ENCODE measurements at places on chromosomes 1 and 21.
A peak's percentile ranks its signal among the peaks of the same experiment; 100 is the strongest.

GRCh38 chr1:110288111-110288510 lies 51.1 kb upstream of the RBM15 start:
- DNase-seq: no peak

- DNase-seq: no peak
These were observed 65.0 kb upstream of the RNPC3 start for GRCh38 chr1:103460511-103460910.

DNA sequence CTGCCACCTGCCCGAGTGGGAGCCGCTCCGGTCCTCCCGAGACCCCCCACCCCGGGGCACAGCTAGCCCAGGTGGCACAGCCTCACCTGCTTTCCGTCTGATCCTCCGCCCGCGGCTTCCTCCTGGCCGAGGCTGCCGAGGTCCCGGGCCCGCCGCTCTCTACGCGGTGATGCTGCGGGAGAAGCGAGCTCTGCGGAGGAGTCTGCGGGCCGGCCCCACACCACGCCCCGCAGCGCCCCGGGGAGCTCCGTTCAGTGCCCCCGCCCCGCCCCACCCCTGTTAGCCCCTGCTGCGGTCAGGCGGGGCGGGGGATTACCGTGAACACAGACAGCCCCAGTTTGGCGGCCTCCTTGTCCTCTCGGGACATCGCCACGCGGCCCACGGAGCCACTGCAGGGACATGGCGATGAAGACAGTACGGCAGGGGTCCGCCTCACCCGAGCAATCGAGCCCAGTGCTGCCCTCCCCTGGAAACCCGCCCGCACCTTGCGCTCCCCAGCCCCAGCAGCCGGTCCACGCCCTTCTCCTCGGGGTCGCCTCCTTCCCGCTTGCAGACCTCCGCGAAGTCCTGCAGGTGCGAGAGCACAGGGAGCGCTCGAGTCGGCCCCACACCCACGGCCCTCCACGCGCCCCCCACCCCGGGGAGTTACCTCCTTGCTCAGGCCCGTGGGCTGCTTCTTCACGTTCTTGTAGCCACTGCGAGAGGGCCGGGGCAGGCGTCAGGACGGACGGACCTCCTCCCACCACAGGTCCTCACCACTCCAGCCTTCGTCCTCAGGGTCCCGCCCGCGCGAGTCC lies 933 bp downstream of the C1orf35 start:
- peak; percentile 62 for DNase-seq

- DNase-seq: no peak
These were observed 21.6 kb upstream of the RCOR3 start for GRCh38 chr1:211237579-211237978.

- DNase-seq: no peak
These were observed 39.8 kb downstream of the SLC37A1 start for GRCh38 chr21:42553435-42553834.

DNA sequence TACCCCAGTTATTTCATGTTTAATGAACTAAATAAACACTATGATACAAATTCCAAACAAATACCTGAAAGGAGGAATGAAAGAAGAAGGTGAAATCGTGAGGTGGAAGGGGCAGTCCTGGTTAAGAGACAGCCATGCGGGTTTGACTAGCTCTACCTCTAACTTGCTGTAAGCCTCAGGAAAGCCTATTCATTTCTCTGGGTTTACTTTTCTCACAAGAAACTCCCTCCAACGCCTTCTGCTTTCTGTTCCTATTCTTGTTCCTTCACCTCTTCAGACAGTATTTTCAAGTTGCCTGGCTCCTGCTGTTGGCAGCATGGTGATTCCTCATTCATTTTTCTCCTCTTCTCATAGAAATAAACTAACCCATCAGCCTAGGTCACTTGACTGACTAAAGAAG lies 92.4 kb downstream of the NTPCR start:
- DNase-seq: no peak

DNA sequence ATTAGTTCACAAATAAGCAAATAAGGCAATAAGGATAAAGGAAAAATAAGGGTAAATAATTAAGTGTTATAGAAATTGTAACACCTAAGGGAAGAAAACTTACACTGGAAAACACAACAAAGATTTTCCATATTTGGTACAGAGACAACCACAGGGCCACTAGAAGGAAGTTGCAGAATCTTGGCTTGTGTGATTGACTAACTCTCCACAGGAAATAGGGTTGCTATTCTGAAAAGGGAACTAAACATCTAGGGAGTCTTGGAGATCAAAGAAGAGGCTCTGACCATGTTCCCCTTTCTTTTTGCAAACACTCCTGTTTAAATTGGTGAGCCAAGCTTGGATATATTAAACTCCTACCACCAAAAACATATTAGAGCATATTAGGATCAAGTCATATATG lies 59.1 kb downstream of the APCS start:
- no peak for DNase-seq

DNA sequence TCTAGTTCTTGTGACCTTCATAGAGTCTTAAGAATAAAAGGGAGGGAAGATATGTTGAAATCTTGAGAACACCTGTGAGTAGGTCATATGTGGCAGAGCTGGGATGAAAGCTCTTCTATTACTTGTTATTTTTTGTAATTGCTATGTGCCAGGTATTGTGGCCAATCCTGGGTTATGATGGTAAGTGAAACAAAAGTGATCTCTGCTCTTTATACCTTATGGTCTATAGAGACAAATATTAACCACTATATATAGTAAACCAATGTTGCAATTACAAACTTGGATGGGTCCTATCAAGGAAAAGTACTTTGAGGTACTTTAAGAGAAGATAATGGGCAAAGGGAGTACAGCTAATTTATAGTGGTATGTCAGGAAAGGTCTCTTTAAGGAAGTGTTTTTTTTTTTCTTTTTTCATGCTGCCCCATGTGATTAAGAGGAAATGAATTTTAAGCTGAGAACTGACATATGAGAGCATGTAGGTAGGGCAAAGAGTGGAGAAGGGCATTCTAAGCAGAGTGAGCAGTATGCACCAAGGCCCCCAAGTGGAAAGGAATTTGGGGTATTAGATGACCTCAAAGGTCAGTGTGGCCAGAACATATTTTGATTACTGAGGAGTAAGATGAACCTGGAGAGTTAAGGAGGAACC lies 43.3 kb downstream of the POU2F1 start:
- DNase-seq: no peak

- DNase-seq: no peak
These were observed 64.7 kb downstream of the TPR start for GRCh38 chr1:186310307-186310706.

DNA sequence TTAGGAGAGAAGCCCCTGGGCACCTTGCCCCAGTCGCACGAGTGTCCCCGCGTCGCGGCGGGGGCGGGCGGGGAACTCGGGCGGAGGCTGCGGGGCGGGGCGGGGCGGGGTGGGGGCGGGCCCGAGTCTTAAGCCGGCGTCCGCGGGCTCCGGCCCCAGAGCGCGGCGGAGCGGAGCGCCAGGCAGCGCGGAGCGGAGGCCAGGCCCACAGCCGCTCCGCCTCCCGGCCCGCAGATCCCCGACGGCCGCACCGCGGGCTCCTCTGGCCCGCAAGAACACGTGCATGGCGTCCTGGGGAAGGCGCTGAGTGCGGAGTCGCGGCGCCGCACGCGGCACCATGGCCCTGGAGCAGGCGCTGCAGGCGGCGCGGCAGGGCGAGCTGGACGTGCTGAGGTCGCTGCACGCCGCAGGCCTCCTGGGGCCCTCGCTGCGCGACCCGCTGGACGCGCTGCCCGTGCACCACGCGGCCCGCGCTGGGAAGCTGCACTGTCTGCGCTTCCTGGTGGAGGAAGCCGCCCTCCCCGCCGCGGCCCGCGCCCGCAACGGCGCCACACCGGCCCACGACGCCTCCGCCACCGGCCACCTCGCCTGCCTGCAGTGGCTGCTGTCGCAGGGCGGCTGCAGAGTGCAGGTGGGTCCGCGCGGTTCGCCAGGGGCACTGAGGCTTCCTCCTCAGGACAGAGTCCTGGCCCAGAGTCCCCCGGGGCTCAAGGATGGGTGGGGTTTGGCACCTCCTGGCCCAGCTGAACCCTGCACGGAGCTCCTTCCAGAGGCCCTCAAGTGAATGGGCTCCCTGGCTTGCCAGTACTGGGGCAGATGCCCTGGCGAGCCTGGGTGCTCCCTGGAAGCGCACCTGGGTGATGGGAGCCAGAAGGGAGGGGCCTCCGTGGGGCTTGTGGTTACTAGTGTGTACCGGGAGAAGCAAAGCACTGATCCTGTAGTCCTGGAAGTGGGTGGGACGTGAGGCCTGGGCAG lies at the start of gene ESPN:
ESPN (plus strand) TSS at position 158 of the 975 bp plus-strand sequence; CDS start at position 338, 180 bp downstream.
- no peak for DNase-seq

DNA sequence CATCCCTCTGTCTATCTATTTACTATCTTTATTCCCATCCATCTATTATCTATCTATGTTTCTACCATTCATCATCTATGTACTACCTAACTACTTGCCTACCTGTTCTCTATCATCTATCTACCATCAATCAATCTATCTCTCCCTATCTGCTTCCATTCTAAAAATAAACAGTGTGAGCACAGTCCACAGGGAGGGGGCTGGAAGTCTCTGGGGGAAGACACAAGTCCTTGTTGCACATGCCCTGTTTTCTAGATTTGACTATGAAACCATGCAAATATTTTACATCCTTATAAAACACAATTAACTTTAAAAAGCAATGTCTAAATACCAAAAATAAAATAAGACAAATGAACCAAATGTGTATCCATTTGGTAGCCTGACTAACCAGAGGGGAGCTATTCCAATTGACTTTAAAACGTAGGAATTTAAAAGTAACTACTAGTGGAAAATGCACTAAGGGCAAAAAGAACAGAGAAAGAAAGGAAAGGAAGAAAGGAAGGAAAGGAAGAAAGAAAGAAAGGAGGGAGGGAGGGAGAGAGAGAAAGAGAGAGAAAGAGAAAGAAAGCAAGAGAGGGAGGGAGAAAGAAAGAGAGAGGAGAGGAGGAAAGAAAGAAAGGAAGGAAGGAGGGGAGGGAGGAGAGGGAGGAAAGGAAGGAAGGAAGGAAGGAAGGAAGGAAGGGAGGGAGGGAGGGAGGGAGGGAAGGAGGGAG lies 13.6 kb upstream of the RIPK4 start:
- DNase-seq: no peak

GRCh38 chr1:233343262-233343661 lies 15.7 kb downstream of the MAP3K21 start:
- no peak for DNase-seq

DNA sequence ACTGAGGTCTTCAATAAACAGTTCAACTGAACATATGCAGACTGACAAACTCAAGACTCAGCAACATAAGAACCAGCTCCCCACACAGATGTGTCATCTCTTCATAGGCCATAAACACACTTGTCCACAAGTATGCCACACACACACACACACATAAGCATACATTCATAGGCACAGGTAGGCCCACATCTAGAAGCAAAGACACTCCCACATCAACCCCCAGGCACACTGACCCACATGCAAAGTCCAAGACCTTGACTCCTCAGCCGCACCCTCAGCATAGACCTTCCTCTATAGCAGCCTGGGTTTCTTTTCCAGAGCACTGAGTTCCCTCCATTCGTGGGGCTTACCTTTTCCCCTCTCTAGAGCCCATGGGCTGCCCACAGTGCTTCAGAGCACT lies 1.4 kb downstream of the LAD1 start:
- DNase-seq: no peak

- DNase-seq: no peak
These were observed 180.1 kb downstream of the EDEM3 start for GRCh38 chr1:184574588-184574987.

GRCh38 chr1:157870490-157870889 lies 28.9 kb upstream of the CD5L start:
- DNase-seq: no peak

DNA sequence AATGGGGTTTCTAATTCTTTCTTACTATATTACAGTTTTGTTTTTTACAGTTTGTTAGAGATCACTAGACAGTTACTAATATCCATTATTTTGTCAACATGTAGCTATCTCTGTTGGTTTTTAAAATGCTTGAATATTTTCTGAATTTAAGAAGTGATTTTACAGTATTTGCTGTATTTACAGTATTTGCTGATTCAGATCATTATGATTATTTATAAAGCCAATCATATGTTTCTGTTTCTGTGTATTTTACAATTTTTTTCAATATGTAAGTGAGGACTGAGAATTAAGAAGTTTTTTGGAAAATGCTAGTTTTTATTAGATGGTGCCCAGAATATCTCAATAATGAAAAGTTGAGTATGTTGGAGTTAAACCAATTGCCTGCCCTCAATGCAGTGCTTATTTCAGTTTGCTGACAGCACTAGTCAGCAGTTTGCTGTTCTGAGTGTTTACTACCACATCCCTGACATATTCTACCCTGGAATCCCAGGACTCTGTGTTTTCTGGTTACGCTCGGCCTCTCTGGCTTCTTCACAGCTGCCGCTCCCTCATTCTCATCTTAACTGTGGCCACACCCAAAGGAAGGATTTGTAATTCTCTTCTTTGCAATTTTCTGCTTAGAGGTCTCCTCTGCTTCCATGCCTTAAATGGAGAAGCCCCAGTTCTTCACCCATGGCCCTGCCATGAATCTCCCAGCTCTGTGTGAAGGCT lies 68.0 kb upstream of the BACH1 start:
- no peak for DNase-seq

DNA sequence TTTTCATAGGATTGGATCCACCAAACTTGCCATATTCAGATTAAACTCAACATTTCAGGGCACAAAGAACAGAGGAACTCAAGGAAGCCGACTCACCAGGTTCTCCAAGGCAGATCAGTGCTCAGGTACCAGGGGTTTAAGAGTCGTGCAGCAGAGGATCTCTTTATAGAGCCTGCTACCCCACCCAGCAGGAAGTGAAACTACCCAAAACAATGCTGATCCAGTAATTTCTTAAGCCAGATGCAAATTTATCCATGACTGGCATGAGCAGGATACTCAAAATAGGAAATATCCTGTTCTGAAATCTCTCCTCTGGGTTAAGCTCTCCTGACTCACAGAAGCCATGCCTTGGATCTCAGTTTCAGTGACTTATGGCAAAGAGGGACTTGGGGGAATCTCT lies at the start of gene SPRR2A:
SPRR2A (minus strand) TSS at position 138 of the 400 bp plus-strand sequence. CDS start 777 bp downstream, outside the sequence.
- no peak for DNase-seq

GRCh38 chr1:192878249-192878648 lies 69.4 kb downstream of the RGS2 start:
- DNase-seq: no peak

GRCh38 chr1:210446479-210446878 lies 117.8 kb downstream of the HHAT start:
- no peak for DNase-seq

GRCh38 chr1:200314085-200314750 lies 95.6 kb downstream of the ZNF281 start:
- no peak for DNase-seq

DNA sequence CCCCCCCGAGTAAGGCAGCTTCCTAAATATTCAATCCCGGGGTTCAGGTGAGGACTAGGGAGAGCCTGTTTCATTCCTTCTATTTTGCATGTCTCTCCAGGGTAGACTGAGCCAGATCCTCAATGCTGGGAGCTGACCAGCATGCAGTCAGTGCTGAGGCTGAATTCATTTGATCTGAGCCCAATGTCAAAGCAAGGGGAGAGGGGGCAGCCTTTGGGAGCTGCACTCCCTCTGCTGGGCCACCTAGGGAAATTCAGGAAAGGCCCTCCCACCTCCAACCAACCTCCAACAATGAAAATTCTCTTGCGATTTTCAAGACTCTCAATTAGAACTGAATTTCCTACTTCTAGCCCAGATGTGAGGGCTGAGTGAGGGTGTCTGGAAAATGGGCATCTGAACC lies 371.2 kb downstream of the NPHP4 start:
- peak; percentile 60 for DNase-seq
